Daoy (cell line): ENCODE measurements at places on chromosomes 7 and 10.
A peak's percentile ranks its signal among the peaks of the same experiment; 100 is the strongest.

DNA sequence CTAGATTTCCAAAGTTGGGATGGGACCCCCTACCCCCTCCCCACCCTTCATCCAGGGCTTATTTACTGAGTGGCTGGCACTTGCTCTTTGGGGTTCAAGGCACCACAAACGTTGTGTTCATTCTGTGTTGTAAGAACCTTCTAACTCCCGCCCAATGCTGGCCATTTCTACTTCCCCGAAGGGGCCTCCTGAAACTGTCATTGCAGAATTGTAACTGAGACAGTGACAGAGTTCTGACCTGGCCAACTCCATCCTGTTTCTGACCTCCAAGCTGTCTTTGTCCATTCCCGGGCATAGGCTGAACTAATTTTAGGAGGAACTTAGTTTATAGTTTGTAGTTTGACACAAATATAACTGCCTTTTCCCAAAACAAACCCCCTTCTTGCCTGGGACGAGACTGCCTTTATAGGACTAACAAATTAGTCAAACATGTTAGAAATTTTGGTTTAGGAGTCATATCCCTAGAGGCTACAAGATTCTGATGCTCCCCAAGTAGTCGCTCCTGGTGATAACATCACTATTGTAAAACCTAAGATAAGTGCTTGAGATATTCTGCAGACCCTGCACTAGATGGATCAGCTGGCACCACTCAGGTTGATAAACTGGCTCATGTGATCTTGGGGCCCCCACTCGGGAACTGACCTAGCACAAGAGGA lies 34.8 kb upstream of the ZMIZ2 start:
- DNase-seq: no peak

GRCh38 chr10:21953585-21954057 lies 49.9 kb downstream of the DNAJC1 start:
- peak; percentile 16 for DNase-seq

GRCh38 chr7:80359476-80359875 lies 152.4 kb downstream of the GNAT3 start:
- DNase-seq: no peak

GRCh38 chr10:58637352-58637751 lies 124.7 kb downstream of the BICC1 start:
- DNase-seq: peak; percentile 73

DNA sequence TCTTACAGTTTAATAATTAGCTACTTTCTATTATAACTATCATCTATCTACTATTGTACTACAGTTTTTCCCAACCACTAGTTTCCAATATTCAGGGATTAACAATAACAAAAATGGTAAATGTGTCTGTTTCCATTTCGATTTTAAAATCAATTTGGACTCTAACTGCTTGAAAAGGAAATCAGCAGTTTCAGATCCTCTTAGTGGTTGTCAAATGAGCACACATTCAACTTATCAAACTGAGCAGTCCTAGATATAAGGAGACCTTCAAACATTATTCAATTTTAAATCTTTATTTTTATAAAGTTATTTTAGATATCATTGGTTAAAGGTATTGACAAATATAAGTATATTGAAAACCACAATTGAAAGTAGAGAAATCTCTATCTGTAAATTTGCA lies 46.8 kb upstream of the CD36 start:
- no peak for DNase-seq
